ENCODE measurements at places on chromosomes 4 and X.

- no peak for DNase-seq
Measured at GRCh38 chr4:18635531-18635930, 614.0 kb upstream of the LCORL start.

- DNase-seq: no peak
Measured at GRCh38 chr4:138952411-138952810, 63.2 kb upstream of the NOCT start.

- no peak for DNase-seq
Measured at GRCh38 chr4:57187246-57187645, 77.1 kb upstream of the IGFBP7 start.

- DNase-seq: no peak
Measured at GRCh38 chrX:53223955-53224859, 800 bp downstream of the KDM5C start.

GRCh38 chr4:1910643-1911042, 39.5 kb downstream of the NSD2 start:
- peak; percentile 58 for DNase-seq

GRCh38 chr4:101140228-101140627, 207.1 kb downstream of the PPP3CA start:
- no peak for DNase-seq

DNA sequence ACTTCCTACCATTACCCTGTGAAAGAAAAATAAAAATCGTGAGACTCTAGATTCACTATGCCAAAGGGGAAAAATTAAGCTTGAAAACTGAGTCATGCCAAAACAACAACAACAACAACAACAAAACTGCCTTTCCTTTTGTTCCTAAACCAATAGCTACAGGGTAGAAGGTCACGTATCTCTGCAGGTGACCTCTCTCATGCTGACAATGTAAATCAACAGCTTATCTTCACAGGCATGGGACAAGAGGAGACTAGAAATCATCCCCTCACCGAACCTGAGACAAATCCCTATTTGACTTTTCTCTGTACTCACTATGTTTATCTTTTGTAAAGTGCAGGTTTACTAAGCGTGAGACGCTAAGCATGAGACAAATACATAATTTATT, 20.5 kb upstream of the AADAT start:
- DNase-seq: no peak

- no peak for DNase-seq
Measured at GRCh38 chrX:16466640-16467432, 183.1 kb upstream of the S100G start.

GRCh38 chrX:101347859-101348451, 587 bp downstream of the TIMM8A start:
- peak; percentile 41 for DNase-seq
